ENCODE measurements at places on chromosomes 2 and 18. TPM values are rescaled to one million over a fixed set of nuclear protein-coding genes. Genes with fewer than 3 reads are reported as not detected.

The MCEE gene
- total RNA-seq, result 11.3 TPM

The BOK gene
- 51.2 TPM for total RNA-seq

The RNF152 gene
- total RNA-seq, result 41.8 TPM

The LAMA1 gene
- 0.75 TPM for total RNA-seq

The ARHGEF33 gene
- 0.38 TPM for total RNA-seq

The STEAP3 gene
- 13.3 TPM for total RNA-seq

The SMARCAL1 gene
- 11.2 TPM for total RNA-seq

The RAB6C gene
- not detected for total RNA-seq

The POU3F3 gene
- total RNA-seq, result not detected

The SLC30A3 gene
- total RNA-seq, result not detected

The CNTNAP5 gene
- total RNA-seq, result 0.09 TPM

The SLC38A11 gene
- not detected for total RNA-seq

The RAD51AP2 gene
- not detected for total RNA-seq

The KCNK3 gene
- total RNA-seq, result not detected

The CPO gene
- not detected for total RNA-seq

The EHD3 gene
- total RNA-seq, result 5.9 TPM

The GPC1 gene
- 66.5 TPM for total RNA-seq

All from endothelial cell of coronary artery (primary cell).